ENCODE measurements at places on chromosomes 6 and 20.

GRCh38 chr20:41645372-41645771, 27.2 kb upstream of the CHD6 start:
- DNase-seq: no peak

DNA sequence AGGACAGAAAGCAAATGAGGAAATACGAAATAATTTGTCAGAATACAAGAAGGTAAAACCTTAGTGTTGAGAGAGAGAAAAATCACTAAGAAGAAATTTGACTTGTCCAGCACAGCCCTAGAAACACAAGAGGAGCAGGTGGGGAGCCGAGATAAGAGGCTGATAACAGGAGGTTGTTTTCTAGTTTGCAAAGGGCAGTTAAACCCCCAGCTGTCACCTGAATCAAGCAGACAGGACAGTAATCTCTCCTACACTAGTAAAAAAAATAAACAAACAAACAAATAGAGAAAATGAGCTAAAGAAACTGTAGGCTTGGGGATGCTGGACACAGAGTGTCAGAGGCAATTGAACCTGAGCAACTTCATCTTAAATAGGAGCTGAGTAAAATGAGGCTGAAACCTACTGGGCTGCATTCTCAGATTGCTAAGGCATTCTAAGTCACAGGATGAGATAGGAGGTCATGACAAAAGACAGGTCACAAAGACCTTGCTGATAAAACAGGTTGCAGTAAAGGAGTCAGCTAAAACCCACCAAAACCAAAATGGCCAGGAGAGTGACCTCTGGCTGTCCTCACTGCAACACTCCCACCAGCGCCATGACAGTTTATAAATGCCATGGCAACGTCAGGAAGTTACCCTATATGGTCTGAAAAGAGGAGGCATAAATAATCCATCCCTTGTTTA, 40.4 kb downstream of the FAM184A start:
- no peak for DNase-seq

- no peak for DNase-seq
Measured at GRCh38 chr6:168145747-168146596, 67.0 kb upstream of the FRMD1 start.

GRCh38 chr6:149357726-149358538, 40.4 kb downstream of the TAB2 start:
- DNase-seq: no peak

DNA sequence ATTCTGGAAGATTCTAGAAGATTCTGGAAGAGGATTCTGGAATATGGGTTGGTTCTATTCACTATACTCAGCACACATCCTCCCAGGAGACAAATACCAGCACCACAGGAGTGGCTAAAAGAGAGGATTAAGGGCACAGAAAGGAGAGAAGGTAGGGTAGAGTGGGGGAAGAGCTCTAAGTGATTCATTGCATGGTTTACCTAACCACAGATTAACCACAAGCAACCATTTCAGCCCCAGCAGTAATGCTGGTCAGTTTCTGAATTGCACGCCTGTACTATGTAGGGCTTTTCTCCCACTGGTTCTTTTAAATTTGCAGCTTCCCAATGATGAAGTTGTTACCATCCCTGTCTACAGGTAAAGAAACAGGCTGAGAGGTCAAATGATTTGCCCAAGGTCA, 192.7 kb upstream of the PMEPA1 start:
- DNase-seq: no peak

- no peak for DNase-seq
Measured at GRCh38 chr6:39849764-39850163, 57.6 kb downstream of the DAAM2 start.

GRCh38 chr20:50717974-50718761, 13.2 kb upstream of the PARD6B start:
- no peak for DNase-seq

GRCh38 chr20:49283176-49283702, 5.4 kb upstream of the ZNFX1 start:
- DNase-seq: no peak

GRCh38 chr20:59790346-59790745, 143.1 kb downstream of the SYCP2 start:
- no peak for DNase-seq

Measured in D721Med (cell line).